ENCODE measurements at places on chromosomes 2 and 18.

- DNase-seq, result no peak
Observed at GRCh38 chr2:165953306-165953654, 296 bp downstream of the TTC21B start.

GRCh38 chr2:175806570-175806969 is 195.5 kb downstream of the LNPK start:
- DNase-seq, result no peak

- DNase-seq, result no peak
Observed at GRCh38 chr2:37973615-37974353, 48.7 kb downstream of the RMDN2 start.

- no peak for DNase-seq
Observed at GRCh38 chr2:32502941-32503340, 124.9 kb upstream of the TTC27 start.

- DNase-seq, result no peak
Observed at GRCh38 chr18:48785736-48786454, 164.9 kb downstream of the SMAD7 start.

DNA sequence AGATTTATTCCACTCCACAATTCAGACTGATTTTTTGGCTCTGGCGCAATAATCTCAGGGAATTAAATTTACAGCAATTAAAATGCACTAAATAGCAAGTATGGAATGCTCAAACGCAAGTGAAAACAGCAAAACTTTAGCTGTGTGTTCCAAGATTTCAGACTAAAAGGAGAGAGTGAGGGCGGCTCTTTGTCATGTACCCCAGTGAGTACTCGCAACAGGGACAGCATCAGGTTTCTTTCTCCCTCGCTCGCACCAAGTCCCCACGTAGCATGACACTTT is 1.1 kb downstream of the ROCK2 start:
- no peak for DNase-seq

GRCh38 chr2:221088506-221088905 is 483.6 kb downstream of the EPHA4 start:
- DNase-seq, result no peak

DNA sequence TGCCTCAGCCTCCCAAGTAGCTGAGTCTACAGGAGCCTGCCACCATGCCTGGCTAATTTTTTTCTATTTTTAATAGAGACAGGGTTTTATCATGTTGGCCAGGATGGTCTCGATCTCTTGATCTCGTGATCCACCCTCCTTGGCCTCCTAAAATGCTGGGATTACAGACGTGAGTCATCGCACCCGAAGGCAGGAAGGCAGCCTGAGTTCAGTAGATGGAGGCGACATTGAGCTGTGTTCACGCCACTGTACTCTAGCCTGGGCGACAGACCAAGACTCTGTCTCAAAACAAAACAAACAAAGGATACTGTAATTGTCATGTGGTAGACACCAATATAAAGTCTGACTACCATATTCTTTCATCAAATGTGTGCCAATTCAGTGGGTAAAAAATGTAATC is 500.9 kb upstream of the DSEL start:
- no peak for DNase-seq

- DNase-seq, result no peak
Observed at GRCh38 chr2:59572227-59572626, 981.2 kb downstream of the BCL11A start.

- DNase-seq, result no peak
Observed at GRCh38 chr2:8956774-8957173, 46.7 kb downstream of the MBOAT2 start.

GRCh38 chr2:234512884-234513669 is 16.2 kb upstream of the ARL4C start:
- DNase-seq, result no peak

DNA sequence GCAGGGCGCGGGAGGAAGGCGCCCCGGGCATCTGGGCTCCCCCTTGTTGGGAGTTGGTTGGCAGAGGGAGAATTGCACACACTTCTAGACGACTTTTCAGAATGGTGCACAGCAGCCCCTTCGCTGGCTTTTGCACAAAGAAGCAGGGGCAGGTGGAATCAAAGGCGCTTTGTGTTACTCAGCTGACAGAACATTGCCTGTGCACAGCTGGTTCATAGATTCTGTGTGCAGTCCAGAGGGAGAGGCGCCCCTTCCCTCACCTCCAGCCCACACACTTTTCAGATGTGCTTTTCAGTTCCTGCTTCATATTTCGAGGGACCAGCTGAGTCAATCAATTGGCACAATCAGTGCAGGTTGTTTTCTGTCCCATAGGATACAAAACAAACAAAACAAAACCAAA is 348.4 kb upstream of the RAB12 start:
- no peak for DNase-seq

DNA sequence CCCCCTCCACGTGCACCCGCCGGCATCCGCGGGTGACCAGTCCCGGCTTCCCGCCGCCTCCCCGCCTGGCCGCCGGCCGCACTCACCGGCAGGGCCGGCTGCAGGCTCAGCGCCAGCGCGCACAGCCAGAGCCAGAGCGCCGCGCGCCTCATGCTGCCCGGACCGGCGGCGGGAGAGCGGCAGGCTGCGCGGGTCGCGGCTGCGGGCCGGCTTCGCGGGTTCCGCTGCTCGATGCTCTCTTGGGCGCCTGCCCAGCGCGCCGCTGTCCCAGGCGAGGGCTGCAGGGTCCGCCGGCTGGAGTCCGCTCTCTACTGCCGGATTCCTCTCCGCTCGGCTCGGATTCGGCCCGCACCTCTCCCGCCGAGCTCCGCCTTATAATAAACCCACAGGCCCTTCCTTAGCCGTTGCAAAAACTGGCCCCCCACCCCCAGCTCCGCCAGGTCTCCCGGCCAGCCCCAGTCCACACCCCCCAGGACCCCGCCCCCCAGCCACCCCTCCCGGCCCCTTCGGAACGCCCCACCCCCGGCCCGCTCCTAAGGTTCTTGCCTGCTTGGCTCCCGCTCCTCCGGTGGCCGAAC is at the start of gene SDC1:
TSS of gene SDC1 (minus strand) at position 415 of the 578 bp plus-strand sequence. CDS start at position 152, 263 bp downstream.
- DNase-seq, result no peak

GRCh38 chr18:54080858-54081257 is 143.6 kb downstream of the MBD2 start:
- no peak for DNase-seq

GRCh38 chr2:88049622-88050021 is 6.0 kb downstream of the KRCC1 start:
- no peak for DNase-seq

DNA sequence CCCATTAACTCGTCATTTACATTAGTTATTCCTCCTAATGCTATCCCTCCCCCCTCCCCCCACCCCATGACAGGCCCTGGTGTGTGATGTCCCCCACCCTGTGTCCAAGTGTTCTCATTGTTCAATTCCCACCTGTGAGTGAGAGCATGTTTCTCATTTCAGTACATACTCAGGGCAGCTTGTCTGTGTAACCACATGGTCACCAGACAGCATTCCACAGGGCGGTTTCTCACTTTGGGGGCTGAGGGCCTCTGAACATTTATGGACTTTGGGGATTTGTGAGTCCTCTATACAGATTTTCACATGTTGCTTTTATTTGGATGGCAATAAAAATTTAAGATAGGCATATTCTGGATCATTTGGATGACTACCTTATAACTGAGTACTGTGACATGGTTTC is 84.0 kb downstream of the LYPD6B start:
- no peak for DNase-seq

Measured in common myeloid progenitor, CD34-positive (primary cell).